ENCODE measurements at places on chromosomes 1 and 21.
A peak's percentile ranks its signal among the peaks of the same experiment; 100 is the strongest.

DNA sequence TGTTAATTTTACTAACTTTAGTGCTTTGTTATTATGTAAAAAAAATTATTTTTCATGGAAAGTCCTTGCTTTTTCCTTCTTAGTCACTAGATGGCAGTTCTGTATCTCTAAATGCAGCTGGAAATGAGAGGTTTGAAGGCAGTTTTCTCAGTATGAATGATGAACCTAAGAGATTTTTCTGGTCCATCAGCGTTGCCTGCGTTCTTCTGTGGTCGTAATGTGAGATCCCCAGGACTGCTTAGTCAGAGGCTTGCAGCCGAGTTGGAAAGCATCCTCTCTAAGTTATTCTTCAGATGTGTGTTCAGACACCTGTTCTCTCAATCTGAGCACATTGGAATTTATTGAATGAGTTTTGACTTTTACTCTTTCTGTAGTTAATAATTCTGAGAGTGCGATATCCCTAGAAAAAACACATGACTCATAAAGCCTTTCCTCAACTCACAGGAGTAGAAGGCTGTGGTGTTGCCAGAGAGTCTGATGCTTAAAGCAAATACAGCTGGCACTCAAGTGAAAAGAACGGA lies 99.3 kb downstream of the FMN2 start:
- DNase-seq, result no peak

GRCh38 chr1:170682169-170682568 lies 18.2 kb downstream of the PRRX1 start:
- no peak for DNase-seq

- DNase-seq, result no peak
Observed at GRCh38 chr1:7418442-7419080, 352.5 kb upstream of the VAMP3 start.

- DNase-seq, result no peak
Observed at GRCh38 chr1:41776891-41777441, 141.8 kb downstream of the HIVEP3 start.

- DNase-seq, result no peak
Observed at GRCh38 chr1:97832481-97832880, 88.4 kb downstream of the DPYD start.

DNA sequence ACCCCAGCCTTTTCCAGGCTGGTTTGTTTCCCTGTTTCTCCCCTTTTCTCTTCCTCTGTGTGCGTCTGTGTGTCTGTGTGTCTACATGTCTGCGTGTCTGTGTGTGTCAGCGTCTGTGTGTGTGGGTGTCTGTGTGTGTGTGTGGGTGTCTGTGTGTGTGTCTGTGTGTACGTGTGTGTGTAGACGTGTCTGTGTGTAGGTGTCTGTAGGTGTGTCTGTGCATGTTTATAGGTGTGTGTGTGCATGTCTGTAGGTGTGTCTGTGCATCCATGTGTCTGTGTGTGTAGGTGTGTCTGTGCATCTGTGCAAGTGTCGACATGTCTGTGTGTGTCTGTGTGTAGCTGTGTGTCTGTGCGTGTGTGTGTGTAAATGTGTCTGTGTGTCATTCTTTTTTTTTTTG lies 3.3 kb downstream of the TTLL10 start:
- no peak for DNase-seq

DNA sequence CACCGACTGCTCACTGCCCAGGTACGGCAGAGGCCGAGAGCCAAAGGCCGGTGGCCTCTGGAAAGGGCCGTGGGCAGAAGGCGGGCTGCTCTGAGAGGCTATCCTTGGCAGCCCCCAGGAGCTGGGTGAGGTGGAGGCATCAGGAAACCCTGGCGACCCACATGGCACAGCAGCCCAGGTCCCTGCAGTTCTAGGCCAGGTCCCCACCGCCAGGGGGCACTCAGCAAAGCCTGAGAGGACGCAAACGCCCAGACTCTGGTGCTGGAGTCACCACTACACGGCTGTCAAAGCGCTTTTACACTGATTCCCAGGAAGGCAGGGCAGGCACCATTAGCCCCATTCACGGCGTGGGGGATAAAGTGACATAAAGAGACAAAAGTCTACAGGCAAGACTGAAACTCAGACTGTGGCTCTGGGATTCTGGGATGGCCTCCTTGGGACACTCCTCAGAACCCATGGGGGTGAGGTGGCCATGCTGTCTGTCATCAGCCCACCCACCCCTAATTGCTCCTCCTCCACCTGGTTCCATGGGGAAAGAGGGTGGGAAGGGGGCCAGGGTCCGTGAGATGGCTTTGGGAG lies 4.9 kb downstream of the PLEKHG5 start:
- DNase-seq, result peak; percentile 69

GRCh38 chr1:58979086-58979485 lies 195.2 kb upstream of the JUN start:
- no peak for DNase-seq

GRCh38 chr21:25640202-25640942 lies 1.3 kb downstream of the JAM2 start:
- no peak for DNase-seq

DNA sequence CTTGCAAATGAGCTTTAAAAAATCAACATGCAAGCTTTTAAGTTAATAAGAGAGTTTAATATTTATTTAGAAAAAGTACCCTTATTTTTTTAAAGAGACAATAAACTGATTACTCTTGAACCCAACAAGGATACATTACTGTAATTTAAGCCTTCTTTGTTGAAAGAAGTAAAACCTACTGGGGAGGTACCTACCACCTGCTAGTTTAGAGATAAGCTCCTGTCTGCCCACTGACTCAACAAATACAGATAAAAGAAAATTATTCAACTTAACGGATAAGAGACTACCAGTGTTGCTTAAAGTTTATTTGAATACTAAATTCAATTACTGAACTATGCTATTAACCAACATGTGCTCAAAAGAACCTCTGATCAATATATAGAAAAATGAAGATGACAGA lies 23.1 kb downstream of the USP24 start:
- no peak for DNase-seq

DNA sequence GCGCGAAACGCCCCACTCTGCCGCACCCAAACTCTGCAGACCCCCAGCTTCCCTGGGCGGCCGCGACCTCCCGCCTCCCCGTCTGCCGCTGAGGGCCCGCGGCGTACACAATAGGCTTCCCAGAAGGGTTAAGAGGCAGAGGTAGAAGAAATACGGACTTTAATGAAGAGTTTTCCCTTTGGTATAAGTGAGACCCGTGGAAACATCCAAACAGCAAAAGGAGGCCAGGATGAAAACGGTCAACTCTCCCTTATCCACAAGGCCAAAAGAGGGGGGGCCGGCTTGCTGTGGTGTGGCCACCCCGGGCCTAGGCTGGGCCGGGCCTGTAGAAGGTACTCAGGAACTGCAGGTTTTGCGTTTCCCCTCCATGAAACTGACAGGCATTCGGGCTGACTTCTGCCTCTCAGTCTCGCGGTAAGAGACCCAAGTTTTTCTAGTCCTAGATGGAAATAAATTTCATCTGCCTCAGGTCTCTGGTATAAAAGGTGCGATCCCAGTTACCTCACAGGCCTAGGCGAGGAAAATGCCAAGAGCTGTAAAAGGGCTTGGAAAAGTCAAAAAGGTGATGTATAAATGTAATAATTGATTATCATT lies 671 bp upstream of the PYGO2 start:
- no peak for DNase-seq

GRCh38 chr1:1281533-1282321 lies 1.5 kb downstream of the SCNN1D start:
- no peak for DNase-seq

DNA sequence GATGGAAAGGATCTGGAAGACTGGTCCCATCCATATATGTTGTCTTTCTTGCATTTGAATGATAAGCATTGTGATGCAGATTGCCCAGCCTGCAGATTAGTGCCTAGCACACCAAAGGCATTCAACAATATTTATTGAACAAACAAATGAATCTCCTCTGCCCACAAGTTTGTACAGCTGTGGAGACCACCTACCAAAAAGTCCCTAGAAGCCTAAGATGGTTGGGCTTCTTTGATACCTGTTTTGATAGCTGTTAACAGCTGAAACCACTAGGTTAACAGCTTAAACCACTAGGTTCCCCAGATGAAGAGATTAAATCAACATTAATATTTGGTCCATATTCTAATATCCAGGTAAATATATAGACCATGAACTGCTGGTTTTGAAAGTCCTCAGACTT lies 9.8 kb downstream of the DUSP10 start:
- DNase-seq, result no peak

GRCh38 chr1:111988743-111989453 lies 570 bp downstream of the KCND3 start:
- DNase-seq, result no peak

DNA sequence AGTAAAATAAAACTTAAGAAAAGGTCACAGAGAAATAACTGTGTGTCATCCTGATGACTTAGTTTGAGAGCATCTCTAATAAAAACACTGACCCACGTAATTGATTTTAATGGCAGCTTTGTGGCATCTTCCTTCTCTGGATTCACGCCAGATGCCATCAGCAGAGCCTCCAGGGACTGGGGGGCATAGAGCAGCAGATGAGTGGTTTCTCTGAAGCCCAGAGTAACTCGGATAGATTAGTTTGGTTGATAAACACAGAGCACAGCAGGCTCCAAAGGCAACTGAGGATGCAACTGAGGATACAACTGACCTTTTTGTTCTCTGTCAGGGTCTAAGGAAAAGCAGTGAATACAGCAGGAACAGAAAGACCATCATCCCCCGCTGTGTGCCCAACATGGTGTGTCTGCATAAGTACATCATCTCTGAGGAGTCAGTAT lies 180.8 kb downstream of the RPS6KC1 start:
- no peak for DNase-seq

DNA sequence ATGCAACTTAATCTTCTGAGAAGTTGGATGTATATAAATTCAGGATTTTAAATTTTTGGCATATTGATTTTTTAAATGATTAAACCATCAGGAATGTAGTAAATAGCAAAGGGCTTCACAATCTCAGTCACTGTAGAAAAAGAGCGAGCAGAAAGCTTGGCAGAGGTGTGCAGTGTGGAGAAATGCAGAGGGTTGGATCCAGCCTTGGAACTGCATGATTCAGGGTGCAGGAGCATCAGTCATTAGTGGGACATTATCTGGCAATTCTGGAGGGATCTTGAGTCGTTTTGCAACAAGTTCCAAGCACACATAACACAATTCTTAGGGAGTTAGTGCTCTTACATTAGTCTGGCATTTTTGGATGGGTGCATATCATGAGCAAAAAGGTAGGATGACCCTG lies 267.9 kb downstream of the PLA2G4A start:
- DNase-seq, result no peak

- DNase-seq, result no peak
Observed at GRCh38 chr1:41627491-41628280, 143.2 kb upstream of the EDN2 start.

- no peak for DNase-seq
Observed at GRCh38 chr1:176866011-176866714, 298.3 kb downstream of the ASTN1 start.

- no peak for DNase-seq
Observed at GRCh38 chr1:119225831-119226230, 85.4 kb upstream of the WARS2 start.

GRCh38 chr1:169129109-169129784 lies 22.8 kb downstream of the ATP1B1 start:
- no peak for DNase-seq

GRCh38 chr1:53037159-53037558 lies 24.9 kb upstream of the PODN start:
- no peak for DNase-seq

DNA sequence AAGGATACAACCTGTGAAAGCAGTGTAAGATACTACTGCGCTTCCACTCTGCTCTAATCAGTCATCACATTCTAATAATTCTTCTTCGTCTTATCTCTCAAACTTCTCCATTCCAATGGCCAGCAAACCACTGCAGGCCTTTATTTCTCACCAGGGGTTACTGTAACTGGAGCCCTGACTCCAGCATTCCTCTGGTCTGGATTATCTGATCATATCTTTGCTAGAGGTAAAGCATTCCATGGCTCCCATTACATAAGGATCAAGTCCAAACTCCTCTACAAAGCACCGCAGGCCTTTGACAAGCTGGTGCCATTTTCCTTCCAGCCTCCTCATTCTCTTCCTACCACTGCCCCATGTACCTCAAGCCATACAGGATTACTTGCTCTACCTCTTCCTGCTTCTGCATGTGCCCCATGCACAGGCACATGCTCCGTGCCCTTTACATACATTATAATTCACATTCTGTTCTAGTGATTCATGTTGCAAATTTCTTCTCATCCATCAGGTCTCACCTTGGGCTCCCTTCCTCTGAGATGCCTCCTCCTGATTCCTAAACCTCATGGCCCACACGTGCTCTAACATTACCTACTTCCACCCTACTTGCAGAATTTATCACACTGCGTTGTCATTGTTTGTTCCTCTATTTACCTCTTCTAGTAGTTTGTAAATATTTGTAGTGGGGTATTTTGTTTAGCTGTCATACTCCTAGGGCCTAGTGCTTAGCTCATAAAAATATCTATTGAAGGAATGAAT lies 9.3 kb upstream of the SERBP1 start:
- DNase-seq, result no peak

DNA sequence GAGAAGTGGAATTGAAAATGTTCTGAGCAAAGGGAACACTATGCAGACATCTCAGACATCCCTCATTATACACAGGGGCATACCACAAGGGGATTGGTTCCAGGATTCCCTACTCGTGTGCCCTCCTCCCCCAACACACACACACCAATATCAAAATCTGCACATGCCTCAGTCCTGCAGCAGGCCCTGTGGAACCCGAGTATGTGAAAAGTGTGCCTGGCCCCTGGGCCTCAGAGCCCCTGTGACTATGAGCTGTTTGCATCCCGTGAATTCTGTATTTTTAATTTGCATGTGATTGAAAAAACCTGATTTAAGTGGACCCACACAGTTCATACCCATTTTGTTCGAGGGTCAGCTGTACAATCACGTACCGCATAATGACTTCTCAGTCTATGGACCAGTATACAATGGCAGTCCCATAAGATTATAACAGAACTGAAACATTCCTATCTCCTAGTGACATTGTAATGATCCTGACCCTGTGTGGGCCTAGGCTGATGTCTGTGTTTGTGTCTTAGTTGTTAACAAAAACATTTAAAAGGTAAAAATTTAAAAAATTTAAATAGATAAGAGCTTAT lies 11.3 kb downstream of the POU2F1 start:
- DNase-seq, result no peak

DNA sequence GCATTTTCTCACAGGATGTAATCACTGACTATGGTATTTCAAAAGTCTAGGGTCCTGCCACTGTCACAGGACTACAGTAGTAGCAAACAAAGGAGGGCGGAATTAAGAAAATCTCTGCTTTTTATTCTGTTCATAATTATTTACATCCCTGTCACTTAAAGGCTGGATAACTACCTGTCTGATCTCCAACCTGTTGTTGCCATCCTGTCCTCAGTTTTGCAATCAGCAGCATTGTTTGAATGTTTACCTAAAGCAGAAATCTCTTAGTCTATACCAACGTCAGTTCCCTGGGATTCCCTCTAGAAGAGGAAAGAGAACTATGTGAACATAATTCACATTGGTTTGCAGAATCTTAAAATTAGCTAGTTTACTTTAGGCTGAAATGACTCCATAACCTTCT lies 218.5 kb downstream of the PBX1 start:
- DNase-seq, result no peak

DNA sequence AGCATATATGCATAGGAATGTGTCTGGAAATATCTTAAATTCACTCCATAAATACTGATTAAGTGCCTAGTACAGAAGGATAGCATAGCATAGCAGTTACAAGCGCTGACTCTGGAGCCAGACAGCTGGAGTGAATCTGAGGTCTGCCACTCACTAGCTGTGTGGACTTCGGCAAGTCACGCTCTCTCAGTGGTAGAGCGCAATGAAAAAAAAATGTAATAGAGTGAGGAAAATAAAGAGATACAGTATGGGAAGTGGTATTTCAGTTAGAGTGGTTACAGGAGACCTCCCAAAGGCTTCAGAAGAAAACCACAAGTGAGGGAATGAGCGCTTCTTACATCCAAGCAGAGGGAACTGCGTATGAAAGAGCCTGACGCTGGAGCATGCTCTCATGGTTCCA lies 338.9 kb upstream of the PRMT6 start:
- DNase-seq, result no peak
